Endothelial cell of umbilical vein (primary cell): ENCODE measurements at places on chromosomes 6 and 20. TPM values are rescaled to one million over a fixed set of nuclear protein-coding genes. Genes with fewer than 3 reads are reported as not detected.

DNA sequence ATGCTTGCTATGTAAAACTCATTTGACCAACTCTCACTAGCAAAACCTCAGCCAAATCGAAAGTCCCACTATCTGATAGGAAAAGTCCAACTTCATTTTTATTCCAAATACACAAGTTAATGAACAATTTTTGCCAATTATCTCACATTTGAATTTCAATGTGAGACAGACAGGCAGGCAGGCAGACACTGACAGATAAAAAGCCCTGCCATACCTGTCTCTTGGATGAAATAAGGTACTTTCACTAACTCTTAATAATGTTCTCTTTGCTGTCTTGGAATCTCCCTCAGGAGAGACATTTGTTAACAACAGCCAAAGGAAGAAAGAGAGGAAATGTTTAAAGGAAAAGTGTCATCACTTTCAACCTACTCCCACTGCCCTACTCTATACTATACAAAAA is 82.0 kb downstream of the RNGTT start:
- DNase-seq: no peak

The CYP39A1 gene
- total RNA-seq: not detected in 2 replicates

DNA sequence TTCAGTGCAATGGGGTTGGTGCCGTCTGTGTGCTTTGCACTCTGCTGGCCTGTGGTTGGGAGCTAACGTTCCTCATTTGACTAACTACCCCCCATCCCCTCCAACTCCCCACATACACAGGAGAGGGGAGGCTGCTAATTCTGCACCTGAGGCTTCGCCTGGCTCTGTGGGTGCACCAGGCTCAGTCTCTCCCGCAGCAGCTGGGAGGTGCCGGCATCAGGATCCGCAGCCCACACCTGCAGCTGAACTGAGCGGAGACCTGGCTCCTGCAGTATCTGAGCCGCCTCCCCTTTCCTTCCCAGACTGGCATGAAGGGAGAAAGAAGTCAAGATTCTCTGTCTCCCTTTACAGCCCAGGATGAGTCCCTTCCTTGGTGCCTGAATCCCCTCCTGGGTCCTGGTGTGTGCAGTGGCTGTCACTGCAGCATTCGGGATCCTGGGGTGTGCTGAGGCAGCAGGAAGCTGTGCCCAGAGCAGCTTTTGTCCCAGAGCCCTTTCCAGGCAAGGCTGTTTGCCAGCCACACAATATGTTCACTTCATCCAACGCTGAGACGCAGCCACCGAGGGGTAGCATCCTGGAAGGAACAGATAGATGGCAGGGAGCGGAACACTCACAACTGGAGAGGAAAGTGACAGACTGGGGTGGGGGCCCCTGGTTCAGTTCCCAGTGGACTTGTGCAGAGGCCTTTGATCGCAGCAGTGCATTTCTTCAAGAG is 70.2 kb downstream of the CDH4 start:
- DNase-seq: no peak

The USP49 gene
- total RNA-seq: 4.1 and 4.5 TPM in 2 replicates

The HELZ2 gene
- total RNA-seq: 29.2 and 33.2 TPM in 2 replicates
